ENCODE measurements at places on chromosomes 4 and X. TPM values are rescaled to one million over a fixed set of nuclear protein-coding genes. Genes with fewer than 3 reads are reported as not detected.

VCX3B gene
- total RNA-seq: not detected

ELOVL6 gene
- total RNA-seq: 50.9 TPM

TCEAL2 gene
- total RNA-seq: not detected

MAGEB1 gene
- not detected for total RNA-seq

PABPC4L gene
- total RNA-seq: 25.2 TPM

AFM gene
- not detected for total RNA-seq

LRAT gene
- total RNA-seq: not detected

HMGN5 gene
- total RNA-seq: 1.2 TPM

TMEM144 gene
- total RNA-seq: 9.8 TPM

ELF4 gene
- 13.1 TPM for total RNA-seq

TMPRSS11A gene
- not detected for total RNA-seq

PDLIM3 gene
- total RNA-seq: 158 TPM

ARHGAP4 gene
- 0.97 TPM for total RNA-seq

NXF2B gene
- total RNA-seq: not detected

CYLC1 gene
- not detected for total RNA-seq

SCARB2 gene
- total RNA-seq: 252 TPM
